ENCODE measurements at places on chromosomes 13 and 19. TPM values are rescaled to one million over a fixed set of nuclear protein-coding genes. Genes with fewer than 3 reads are reported as not detected.

PEAK3 gene
- total RNA-seq, result not detected

ZNF681 gene
- 1.3 TPM for total RNA-seq

PSG1 gene
- not detected for total RNA-seq

PRRG2 gene
- 1.4 TPM for total RNA-seq

CERS1 gene
- 5.7 TPM for total RNA-seq

ZNF850 gene
- 3.4 TPM for total RNA-seq

CYP4F2 gene
- total RNA-seq, result not detected

FCAR gene
- not detected for total RNA-seq

AZU1 gene
- total RNA-seq, result not detected

ARGLU1 gene
- 36.3 TPM for total RNA-seq

STX10 gene
- total RNA-seq, result 60.3 TPM

IGFL1 gene
- not detected for total RNA-seq

S1PR2 gene
- total RNA-seq, result 11.1 TPM

DOCK9 gene
- 21.0 TPM for total RNA-seq

CCL25 gene
- not detected for total RNA-seq

AMER2 gene
- under 0.01 TPM for total RNA-seq

OR7C1 gene
- 1.5 TPM for total RNA-seq

DCLK1 gene
- total RNA-seq, result 56.5 TPM

HTR2A gene
- total RNA-seq, result under 0.01 TPM

ZNF560 gene
- total RNA-seq, result 1.7 TPM

SLC6A16 gene
- under 0.01 TPM for total RNA-seq

OLFM4 gene
- total RNA-seq, result not detected

LILRB1 gene
- not detected for total RNA-seq
